Kidney (tissue), 22 donors: ENCODE measurements at places on chromosomes 11 and 22.

DNA sequence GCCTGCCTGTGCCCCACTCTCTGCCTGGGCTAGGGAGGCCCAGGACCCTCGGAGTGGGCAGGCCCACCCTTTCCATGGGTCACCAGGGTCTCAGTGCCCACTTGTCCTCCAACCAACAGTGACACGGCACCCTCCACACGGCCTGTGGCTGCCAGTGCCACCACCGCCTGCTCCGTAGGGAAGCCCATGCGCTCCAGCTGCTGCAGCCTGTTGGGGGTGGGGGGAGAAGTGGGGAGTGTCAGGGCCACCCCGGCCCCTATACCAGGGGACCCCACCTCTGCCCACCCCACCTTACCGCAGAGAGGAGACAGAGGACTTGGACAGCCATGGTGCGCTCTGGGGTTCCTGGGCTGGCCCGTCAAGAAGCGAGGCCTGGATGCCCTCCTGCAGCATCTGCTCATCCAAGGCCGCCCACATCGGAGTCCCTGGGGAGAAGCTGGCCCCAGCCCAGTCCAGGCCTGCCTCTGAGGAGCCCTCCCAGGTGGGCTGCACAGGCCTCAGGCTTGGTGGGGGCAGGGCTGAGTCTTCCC lies 7.7 kb downstream of the RHBDD3 start:
- DNase-seq = peak; percentile 43

GRCh38 chr22:36636916-36637315 lies 66.6 kb downstream of the CACNG2 start:
- DNase-seq = no peak

- DNase-seq = peak; percentile 77
Observed at GRCh38 chr11:125123947-125124617, 12.7 kb upstream of the TMEM218 start.

DNA sequence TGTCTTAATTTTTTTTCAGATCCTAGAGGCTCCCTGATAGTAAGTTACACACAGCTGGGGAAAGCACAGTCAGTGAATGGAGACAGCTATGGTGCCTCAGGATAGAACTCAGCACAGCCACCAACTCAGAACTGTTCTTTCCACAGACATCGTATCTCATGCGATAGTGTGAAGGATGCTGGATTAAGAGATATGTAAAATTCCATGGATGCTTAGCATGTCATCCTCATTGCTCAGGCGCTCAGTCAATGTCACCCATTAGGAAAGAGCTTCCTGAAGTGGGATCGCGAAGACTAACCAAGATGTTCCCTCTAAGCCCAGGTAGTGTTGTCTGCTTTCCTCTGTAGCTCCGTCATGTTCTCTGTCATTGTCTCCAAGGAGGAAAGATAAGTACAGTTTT lies 1000.4 kb downstream of the OPCML start:
- no peak for DNase-seq

DNA sequence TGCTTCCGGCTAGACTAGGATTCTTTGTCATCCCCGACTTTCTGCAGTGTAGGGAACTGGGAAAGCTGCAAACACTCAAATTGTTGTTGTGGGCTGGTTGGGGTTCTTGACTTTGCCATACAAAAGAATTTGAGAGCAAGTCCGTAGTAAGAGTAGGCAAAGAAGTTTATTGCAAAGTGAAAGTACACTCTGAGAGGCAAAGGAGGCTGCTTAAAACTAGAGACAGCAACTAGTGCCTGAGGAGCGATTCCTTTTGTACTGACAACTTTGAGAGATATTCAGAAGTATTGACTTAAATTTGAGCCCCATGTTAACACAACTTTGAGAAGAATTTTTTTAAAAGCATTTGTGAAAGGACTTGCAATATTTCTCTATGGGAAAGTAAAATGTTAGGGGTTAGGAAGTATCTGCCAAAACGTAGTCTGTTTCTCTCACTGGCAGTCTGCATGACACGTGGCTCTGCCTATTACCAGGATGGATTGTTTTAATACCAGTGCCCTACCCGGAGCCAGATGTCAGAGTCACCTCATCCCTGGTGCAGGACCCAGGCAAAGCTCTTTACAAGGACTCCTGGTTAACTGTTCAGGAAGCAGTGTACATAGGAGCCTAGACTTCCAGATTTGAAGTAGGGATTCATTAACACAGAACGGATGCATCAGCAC lies 85.0 kb upstream of the CLPB start:
- DNase-seq = no peak

DNA sequence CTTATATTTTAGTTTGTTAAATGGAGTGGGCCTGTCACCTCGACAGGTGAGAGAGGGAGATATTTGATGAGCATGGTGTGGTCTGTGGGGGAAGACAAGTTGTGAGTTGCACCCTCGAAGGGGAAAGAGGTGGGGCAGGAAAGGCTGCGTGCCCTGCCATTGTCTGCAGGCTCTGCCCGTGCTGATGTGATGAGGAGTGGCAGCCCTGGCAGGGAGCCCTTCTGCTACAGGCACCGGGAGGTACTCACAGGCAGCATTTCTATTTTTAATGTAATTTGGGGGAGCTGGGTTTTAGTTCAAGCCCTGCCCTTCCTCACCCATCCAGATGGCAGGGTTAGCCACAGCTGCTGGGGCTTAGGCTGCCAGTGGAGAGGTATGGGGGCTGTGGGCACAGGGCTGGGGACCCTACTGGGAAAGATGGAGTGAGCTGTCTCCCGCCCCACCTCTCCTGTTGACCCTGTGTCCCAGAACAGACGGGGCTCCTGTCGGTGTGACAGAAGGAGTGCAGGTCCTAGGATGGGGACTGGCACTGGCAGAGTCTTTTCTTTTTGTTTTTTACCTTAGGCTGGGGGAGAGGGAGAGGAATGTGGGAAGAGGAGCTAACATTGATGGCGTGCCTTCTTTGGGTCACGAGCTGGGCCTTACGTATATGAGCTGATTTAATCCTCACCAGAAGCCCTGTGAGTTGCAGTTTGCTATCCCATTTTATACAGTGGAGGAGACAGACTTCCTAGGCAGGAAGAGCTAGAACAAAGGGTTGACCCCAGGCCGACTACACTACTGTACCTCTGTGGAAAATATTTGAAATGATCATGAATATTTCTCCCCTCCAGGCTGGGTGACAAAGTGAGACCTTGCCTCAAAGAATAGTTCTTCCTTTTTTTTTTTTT lies 51.6 kb downstream of the CEP164 start:
- no peak for DNase-seq

- DNase-seq = no peak
Observed at GRCh38 chr11:123055191-123055901, 6.6 kb downstream of the HSPA8 start.

DNA sequence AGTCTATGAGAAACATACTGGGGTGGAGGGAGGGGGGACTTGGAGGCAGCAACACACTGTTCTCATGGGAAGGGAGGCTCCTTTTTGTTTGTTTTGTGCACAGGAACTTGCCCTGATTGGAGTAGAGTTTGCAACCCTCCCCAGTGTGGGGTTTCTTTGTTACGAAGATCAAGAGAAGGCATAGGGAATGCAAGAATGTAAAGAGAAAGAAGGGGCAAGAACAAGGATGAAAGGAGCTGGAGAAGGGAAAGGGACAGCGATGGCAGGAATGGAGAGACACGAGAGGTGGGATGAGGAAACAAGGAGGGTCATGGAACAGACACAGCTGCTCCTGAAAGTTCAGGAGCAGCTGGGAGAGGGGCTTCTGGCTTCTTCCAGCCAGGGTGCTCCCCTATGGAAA lies 611.7 kb downstream of the NTM start:
- DNase-seq = no peak

DNA sequence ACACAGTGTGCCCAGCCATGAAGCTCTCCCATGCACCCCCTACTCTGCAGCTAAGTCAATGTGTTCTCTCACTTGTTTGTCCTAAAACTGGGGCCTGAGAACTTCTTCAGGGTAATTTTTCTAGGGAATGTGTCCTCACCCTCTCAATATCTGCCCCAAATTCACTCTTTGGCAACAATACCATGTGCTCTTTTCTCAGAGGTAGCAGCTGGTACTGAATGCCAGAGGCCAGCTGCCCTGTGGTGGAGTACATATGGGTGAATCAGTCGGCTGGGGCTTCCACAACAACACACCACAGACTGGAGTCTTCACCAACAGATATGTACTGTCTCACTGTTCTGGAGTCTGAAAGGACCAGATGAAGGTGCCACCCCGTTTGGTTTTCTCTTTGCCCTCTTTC lies 97.7 kb upstream of the TOP3B start:
- no peak for DNase-seq

- DNase-seq = peak; percentile 76
Observed at GRCh38 chr11:11620173-11620920, 1.5 kb downstream of the GALNT18 start.

GRCh38 chr11:46382646-46383403 lies 1.4 kb downstream of the MDK start:
- DNase-seq = no peak

- DNase-seq = no peak
Observed at GRCh38 chr11:123188508-123189165, 6.4 kb downstream of the CLMP start.

- no peak for DNase-seq
Observed at GRCh38 chr22:36334081-36334820, 53.5 kb downstream of the MYH9 start.

GRCh38 chr11:36361901-36362391 lies 65.9 kb downstream of the PRR5L start:
- peak; percentile 71 for DNase-seq

- no peak for DNase-seq
Observed at GRCh38 chr11:8251616-8252295, 11.9 kb downstream of the LMO1 start.

GRCh38 chr11:70498171-70498571 lies 99.8 kb downstream of the CTTN start:
- no peak for DNase-seq

DNA sequence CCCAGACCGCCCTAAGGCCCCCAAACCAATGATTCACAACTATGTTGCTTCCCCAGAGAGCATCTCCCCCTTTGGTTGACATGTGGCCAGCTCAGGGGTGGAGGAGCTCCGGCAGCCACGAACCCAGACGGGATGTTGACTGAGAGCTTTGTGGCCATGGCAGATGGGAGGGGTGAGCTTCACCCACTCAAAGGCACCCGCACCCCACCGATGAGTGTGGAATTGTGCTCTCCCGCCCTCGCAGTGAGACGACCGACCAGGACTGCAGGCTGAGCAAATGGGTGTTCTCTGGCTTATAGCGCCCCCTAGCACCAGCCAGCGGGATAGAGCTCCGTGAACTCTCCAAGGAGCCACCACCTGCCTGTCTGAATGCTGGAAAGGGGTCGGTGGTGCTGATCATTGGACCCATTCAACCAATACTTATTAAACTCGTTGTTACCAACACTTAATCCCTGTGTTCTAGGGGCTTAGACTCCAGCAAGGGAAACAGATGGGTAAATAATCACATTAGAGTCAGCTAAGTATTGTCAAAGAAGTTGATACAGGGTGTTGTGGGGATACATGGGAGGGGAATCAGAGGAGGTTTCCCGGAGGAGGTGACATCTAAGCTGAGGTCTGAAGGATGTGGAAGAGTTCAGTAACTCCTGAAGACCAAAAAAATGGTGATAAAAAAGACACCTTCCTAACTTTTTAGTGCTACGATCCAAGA lies 4.5 kb upstream of the TIMP3 start:
- peak; percentile 86 for DNase-seq

DNA sequence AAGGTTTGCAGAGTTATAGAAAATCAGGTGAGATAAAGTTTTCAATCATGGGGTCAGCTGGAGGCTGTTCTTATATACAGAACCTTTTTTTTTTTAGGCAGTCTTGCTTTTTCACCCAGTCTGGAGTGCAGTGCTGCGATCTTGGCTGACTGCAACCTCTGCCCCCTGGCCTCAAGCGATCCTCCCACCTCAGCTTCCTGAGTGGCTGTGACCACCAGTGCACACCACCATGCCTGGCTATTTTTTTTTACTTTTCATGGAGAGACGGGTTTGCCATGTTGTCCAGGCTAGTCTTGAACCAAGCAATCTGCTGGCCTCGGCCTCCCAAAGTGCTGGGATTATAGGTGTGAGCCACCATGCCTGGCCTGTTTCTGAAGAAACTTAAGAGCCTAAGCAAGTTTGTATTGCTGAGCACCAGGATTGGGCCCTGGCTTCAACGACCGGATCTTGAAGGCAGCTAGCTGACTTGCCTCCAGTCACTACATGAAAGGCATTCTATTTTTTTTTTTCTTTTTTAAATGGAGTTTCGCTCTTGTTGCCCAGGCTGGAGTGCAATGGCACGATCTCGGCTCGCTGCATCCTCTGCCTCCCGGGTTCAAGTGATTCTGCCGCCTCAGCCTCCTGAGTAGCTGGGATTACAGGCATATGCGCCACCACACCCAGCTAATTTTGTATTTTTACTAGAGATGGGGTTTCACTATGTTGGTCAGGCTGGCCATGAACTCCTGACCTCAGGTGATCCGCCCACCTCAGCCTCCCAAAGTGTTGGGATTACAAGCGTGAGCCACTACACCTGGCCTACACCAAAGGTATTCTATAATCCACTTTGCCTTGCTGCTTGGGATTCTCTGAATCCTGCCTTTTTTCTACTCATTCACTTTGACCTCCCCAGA lies 7.6 kb downstream of the XBP1 start:
- no peak for DNase-seq

- DNase-seq = no peak
Observed at GRCh38 chr22:45438336-45438735, 24.8 kb downstream of the RIBC2 start.

GRCh38 chr11:125257190-125257579 lies 92.6 kb downstream of the PKNOX2 start:
- DNase-seq = no peak

DNA sequence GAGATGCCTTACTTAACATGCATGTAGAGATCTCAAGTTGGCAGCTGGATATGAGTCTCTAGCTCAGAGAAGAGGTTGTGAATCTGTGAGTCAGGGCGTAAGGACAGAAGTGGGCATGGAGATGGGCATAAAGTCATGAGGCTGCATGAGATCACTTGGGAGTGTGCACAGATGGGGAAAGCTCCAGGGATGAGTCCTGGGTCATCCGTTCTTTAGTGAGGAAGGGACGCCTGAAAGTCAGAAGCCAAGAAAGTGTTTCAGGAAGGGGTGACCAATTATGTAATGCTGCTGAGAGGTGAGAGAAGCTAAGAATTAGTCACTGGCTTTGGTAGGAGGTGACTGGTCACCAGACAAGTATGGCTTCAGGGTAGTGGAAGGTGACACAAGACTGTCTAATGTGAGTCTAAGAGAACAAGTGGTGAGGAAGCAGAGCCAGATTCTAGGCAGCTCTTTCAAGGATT lies 6.7 kb downstream of the ACP2 start:
- no peak for DNase-seq

DNA sequence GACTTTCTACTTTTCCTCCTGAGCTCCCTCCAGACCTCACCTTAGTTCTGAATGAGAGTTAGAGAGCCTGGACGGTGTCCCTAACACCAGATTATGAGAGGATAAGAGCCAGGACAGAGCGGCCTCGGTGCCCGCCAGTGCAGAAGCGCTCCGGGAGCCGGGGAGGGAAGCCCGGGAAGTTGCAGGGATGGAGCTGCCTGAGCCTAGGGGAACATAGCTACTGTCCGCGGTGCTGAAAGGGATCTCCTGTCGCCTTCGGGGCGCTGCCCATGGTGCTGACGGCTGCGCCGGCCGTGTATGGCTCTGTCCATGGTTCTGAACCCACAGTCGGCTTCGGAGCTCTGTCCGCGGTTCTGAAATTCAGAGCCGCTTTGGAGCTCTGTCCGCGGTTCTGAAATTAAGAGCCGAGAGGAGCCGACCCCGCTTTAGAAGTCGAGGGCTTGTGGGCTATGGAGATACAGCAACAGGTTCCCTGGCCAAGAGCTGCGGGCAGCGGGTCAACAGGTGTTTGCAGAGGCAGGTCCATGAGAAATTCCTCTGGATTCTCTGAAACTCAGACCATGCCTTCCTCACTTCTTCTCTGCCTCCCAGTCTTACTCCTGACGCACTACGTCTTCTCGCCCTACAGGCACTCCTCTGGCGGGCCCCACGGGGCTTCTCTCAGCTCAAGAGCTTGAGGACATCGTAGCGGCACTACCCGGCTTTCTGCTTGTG lies 814 bp downstream of the NPAS4 start:
- peak; percentile 94 for DNase-seq
